Camera-type eye (tissue), 1 donor: ENCODE measurements at places on chromosomes 16 and 17. TPM values are rescaled to one million over a fixed set of nuclear protein-coding genes. Genes with fewer than 3 reads are reported as not detected.

Gene MYL11
- 194 TPM for total RNA-seq

Gene MVP
- total RNA-seq: 24.2 TPM

Gene RNF227
- 32.9 TPM for total RNA-seq

Gene HOXB2
- not detected for total RNA-seq

Gene ZG16
- not detected for total RNA-seq

Gene SMIM22
- not detected for total RNA-seq

Gene VPS9D1
- 12.1 TPM for total RNA-seq

Gene CMTM2
- not detected for total RNA-seq

Gene CYTH1
- 86.8 TPM for total RNA-seq

Gene CCDC137
- total RNA-seq: 33.9 TPM

Gene ATP1B2
- total RNA-seq: 62.5 TPM

Gene KRTAP2-1
- total RNA-seq: not detected

Gene SEZ6L2
- total RNA-seq: 37.9 TPM

Gene KRT16
- 0.66 TPM for total RNA-seq

Gene HOXB1
- total RNA-seq: not detected

Gene RAD51D
- 10.3 TPM for total RNA-seq

Gene C17orf78
- total RNA-seq: not detected

Gene LGALS3BP
- 129 TPM for total RNA-seq

Gene KRT12
- 50.0 TPM for total RNA-seq

Gene SPECC1
- 33.1 TPM for total RNA-seq

Gene ALOX15B
- 0.27 TPM for total RNA-seq

Gene ZNF646
- total RNA-seq: 18.0 TPM

Gene ADAD2
- total RNA-seq: 4.3 TPM

Gene SLC16A6
- total RNA-seq: 8.7 TPM

Gene INCA1
- 1.3 TPM for total RNA-seq

Gene CES1
- total RNA-seq: 5.8 TPM

Gene TP53TG3C
- total RNA-seq: not detected

Gene CDR2L
- 9.7 TPM for total RNA-seq

Gene CDR2
- 26.4 TPM for total RNA-seq

Gene GRN
- 158 TPM for total RNA-seq

Gene OTOA
- total RNA-seq: 0.22 TPM
